Uterus (tissue), 4 donors: ENCODE measurements at places on chromosomes 3 and 15.

DNA sequence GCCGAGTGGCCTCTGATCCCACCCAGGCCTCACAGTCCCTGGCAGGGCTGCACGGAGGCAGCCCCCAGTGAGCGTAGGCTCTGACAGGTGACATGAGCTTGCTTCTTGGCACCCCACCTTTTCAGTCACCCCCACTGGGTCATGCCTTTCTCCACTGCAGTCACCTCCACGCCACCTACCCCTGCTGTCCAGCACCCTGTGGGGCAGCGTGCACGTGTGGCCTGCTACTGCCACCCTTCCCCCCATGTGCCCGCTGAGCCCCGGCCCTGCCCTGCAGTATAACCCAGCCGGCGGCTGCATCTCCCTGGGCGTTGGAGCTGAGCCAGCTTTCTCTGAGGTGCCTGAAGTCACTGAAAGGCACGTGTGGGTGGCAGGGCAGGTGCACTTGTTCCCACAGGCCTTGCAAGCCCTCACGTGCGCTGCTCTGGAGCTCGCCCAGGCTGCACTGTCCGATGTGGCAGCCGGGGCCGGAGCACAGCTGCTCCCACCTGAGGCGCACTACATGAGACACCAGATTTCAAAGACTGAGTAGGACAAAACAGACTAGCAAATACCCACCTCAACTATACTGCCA, 65.6 kb downstream of the NIPA2 start:
- no peak for DNase-seq

- peak; percentile 67 for DNase-seq
Measured at GRCh38 chr3:196632046-196632751, 7.3 kb upstream of the NRROS start.

GRCh38 chr3:53085476-53085875, 39.6 kb upstream of the SFMBT1 start:
- no peak for DNase-seq

GRCh38 chr3:138440121-138440521, 5.7 kb downstream of the ESYT3 start:
- DNase-seq, result no peak

GRCh38 chr3:42369304-42369703, 41.1 kb downstream of the LYZL4 start:
- no peak for DNase-seq

GRCh38 chr15:93980261-93980911, 251.0 kb upstream of the MCTP2 start:
- peak; percentile 63 for DNase-seq

GRCh38 chr3:127026036-127026435, 43.1 kb downstream of the PLXNA1 start:
- DNase-seq, result no peak

- DNase-seq, result no peak
Measured at GRCh38 chr15:70262591-70263274, 165.0 kb upstream of the TLE3 start.

DNA sequence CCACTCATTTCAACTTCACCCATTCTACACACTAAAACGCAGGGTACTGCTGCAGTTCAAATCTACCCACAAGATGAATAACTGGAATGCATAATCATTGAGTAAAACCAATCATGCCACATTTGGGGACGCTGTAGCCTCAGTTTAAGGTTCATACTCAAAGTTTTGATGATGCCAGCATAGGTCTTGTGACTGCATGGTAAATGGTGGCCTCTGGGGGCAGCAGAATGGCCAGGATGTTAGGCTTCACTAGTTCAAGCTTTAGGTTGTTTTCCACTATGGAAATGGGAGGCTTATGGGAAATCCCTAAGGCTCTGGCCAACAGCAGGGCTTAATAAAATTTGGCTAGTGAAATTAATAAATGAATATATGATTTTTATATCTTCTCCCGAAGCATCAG, 104.3 kb upstream of the TSC22D2 start:
- no peak for DNase-seq

GRCh38 chr15:83850501-83851245, 196.8 kb downstream of the ADAMTSL3 start:
- DNase-seq, result no peak
